ENCODE measurements at places on chromosomes 16 and 17. TPM values are rescaled to one million over a fixed set of nuclear protein-coding genes. Genes with fewer than 3 reads are reported as not detected.

GRCh38 chr17:73248532-73248931, 13.1 kb downstream of the CPSF4L start:
- H3K4me3 ChIP-seq, result no peak overlapping the region
- H3K4me1 ChIP-seq, result no peaks in the 10 kb centered on the region
- no peak for DNase-seq
- H3K36me3 ChIP-seq, result peaks cover 21% of the 10 kb centered on the region
- no peak overlapping the region for H3K27ac ChIP-seq
- no peaks in the 10 kb centered on the region for H3K27me3 ChIP-seq

DNA sequence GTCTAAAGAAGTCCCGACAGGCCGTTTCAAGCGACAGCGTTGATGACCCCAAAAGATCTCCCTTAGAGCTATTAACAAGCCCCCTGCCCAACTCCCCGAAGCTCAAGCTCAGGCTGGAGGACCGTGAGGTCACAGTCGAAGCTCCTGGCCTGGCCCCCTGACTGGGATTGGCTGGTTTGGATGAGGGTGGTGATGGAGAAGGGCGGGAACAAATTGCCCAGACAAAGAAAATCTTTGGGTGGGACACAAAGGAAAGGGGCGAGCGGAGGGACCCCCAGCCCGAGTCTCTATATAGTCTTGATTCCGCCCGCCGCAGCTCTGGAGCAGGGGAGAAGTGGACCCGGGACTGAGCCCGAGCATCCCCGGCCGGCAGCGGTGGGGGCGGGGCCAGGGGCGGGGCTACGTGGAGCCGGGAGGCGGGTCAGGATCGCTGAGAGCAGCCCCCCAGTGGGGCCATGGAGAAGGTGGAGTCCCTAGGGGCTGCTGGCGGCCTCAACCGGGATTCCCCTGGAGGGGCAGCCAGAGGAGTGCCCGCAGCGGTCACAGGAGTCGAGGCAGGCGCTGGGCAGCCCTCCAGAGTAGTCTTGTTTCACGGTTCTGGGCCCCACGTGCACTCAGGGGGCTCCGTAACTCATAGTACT, 982 bp upstream of the NEURL4 start:
- no peaks in the 10 kb centered on the region for H3K27me3 ChIP-seq
- no peaks in the 10 kb centered on the region for H3K36me3 ChIP-seq
- H3K27ac ChIP-seq, result peak overlapping the region; percentile 94

- H3K27ac ChIP-seq, result peak overlapping the region; percentile 97
- peak; percentile 94 for DNase-seq
- peaks cover 57% of the 10 kb centered on the region for H3K4me1 ChIP-seq
- H3K27me3 ChIP-seq, result no peaks in the 10 kb centered on the region
- peaks cover 47% of the 10 kb centered on the region for H3K36me3 ChIP-seq
Measured at GRCh38 chr17:7889166-7889955, 772 bp downstream of the CHD3 start.

- H3K36me3 ChIP-seq, result no peaks in the 10 kb centered on the region
- no peak overlapping the region for H3K27ac ChIP-seq
- no peak overlapping the region for H3K4me3 ChIP-seq
- H3K27me3 ChIP-seq, result no peaks in the 10 kb centered on the region
- H3K4me1 ChIP-seq, result no peaks in the 10 kb centered on the region
Measured at GRCh38 chr17:2821868-2822267, 25.6 kb downstream of the RAP1GAP2 start.

DNA sequence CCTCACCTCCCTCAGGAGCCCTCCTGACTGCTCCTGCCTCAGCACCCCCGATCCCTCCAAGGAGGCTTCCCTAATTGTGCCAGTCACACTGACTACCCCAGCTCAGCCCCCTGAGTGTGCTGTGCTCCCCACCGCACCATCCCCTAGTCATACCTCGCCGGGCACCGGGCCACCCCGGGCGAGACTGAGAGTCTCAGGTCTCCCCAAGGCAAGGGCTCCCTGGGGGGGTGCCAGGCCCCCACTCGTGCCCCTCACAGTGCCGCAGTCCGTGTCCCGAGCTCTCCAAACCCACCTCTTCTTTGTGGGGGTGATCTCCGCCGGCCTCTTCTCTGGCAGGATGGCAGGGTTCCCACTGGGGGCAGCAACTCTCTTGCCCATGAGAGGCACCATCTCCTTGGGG, 3.2 kb downstream of the TRPV3 start:
- no peaks in the 10 kb centered on the region for H3K27me3 ChIP-seq
- no peak for DNase-seq
- no peak overlapping the region for H3K27ac ChIP-seq
- H3K4me1 ChIP-seq, result no peaks in the 10 kb centered on the region
- H3K4me3 ChIP-seq, result no peak overlapping the region

GRCh38 chr17:15121426-15121825, 143.7 kb downstream of the PMP22 start:
- no peak for DNase-seq
- no peaks in the 10 kb centered on the region for H3K36me3 ChIP-seq
- H3K27ac ChIP-seq, result no peak overlapping the region
- no peaks in the 10 kb centered on the region for H3K4me1 ChIP-seq

Gene GRIN2C
- total RNA-seq, result not detected

Gene CES3
- 0.32 TPM for total RNA-seq

Gene SMTNL2
- total RNA-seq, result 1.4 TPM

Gene FOXF1
- total RNA-seq, result 0.94 TPM

Measured in spleen (tissue), 13 donors.